ENCODE measurements at places on chromosomes 6 and 20.

DNA sequence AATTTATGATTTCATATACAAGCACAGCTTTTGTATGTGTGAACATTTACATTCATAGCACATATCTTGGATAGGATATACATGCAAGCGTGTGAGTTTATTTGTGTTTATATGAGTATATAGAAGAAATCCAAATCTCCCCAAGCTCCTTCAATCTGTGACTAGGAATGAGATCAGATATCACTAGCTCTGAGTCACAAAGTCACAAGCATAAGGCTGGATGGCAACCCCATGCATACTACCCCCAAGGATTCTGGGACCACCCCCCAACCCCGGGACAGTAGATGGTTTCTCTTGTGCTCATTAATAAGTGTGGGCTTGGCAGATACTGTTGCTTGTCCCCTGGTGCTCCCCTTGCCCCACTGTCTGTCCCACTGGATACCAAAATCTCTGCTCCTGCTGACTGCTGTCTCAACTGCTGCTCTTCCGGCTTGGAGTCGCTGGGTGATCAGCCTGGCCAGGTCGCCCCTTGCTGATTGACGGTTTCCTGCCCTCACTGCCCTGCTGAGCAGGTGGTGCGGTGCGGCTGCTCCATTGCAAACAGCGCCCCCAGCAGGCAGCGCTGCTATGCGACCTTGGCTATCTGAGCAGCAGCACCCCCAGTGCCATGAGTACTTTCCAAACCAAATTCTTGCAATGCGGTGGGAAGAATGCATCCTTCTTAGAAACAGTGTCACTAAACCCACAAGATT, 279.4 kb downstream of the CD83 start:
- DNase-seq = no peak

- DNase-seq = no peak
Measured at GRCh38 chr6:111591901-111592461, 13.7 kb downstream of the TRAF3IP2 start.

DNA sequence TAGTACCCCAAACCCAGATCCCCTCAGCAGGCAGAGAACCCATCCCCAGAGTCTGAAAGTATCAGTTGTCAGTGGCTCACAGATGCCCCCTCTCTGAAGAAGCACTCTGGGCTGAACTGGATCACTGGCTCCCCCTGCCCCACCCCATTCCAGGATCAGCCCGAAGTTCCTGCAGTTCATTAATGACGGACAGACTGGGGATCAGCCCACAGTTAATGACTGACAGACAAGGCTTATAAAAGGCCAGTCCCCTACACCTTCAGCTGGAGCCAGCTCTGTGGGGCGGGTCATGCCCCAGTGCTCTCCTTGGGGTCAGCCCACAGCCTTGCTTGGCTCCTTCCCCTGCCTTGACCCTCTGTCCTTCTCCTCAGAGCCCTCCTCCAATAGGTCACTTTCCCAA, 21.7 kb downstream of the KIAA1755 start:
- no peak for DNase-seq

GRCh38 chr6:83008626-83009025, 57.0 kb downstream of the UBE3D start:
- no peak for DNase-seq

DNA sequence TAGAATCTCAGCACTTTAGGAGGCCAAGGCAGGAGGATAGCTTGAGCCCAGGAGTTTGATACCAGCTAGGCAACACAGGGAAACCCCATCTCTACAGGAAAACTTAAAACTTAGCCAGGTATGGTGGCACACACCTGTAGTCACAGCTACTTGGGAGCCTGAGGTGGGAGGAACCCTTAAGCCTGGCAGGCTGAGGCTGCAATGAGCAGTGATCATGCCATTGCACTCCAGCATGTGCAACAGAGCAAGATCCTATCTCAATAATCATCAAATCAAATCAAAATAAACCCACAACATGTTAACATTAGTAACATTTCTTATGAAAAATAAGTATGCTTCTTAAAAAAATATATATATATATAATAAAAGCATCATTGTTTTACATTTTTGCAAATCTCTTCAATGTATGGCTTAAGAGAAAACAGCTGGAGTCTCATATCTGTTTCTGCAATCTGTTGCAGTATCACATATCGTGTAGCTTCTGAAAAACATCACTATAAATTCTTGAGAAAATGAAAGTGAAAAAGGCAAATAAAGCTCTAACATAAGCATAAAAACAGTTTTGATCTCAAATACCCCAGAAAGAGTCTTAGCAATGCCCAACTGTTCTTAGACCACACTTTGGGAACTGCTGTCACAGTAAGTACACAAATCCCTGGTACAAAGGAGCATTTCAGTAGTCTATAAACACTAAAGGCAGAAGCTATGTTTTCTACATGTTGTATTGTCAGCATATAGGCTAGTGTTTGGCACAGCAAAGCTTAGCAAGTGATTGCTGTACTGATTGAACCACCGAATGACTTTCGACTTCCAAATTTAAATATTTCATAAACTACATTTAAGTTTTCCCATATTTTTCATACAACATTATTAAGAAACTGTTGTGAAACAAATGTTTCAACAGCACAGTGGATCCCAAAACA, 8.0 kb downstream of the MMUT start:
- no peak for DNase-seq
